Mucosa of descending colon (tissue), 3 donors: ENCODE measurements at places on chromosomes 6 and 20. TPM values are rescaled to one million over a fixed set of nuclear protein-coding genes. Genes with fewer than 3 reads are reported as not detected.

- DNase-seq = no peak
Observed at GRCh38 chr6:103534095-103534494, 1325.6 kb downstream of the HACE1 start.

- DNase-seq = no peak
Observed at GRCh38 chr20:23149623-23150279, 63.6 kb upstream of the CD93 start.

Gene REM1
- total RNA-seq = 0.46 TPM

DNA sequence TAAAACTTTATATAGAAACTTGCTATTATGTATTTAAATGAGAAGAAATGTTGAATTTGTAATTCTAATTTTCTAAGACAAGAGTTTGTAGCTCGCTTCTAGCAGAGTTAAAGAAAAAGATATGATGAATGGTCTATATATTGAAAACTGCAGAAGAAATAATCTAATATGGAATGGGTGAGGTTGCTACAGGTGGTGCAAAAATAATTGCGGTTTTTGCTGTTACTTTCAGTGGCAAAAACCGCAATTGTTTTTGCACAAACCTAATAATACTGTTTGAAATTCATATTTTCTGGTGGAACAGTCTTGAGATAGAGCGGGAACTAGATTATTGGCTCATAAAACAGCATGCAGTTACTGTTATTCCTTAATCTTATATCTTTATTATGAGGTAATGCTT, 23.9 kb downstream of the EYA4 start:
- DNase-seq = no peak

Gene GCLC
- 67.3 TPM for total RNA-seq

DNA sequence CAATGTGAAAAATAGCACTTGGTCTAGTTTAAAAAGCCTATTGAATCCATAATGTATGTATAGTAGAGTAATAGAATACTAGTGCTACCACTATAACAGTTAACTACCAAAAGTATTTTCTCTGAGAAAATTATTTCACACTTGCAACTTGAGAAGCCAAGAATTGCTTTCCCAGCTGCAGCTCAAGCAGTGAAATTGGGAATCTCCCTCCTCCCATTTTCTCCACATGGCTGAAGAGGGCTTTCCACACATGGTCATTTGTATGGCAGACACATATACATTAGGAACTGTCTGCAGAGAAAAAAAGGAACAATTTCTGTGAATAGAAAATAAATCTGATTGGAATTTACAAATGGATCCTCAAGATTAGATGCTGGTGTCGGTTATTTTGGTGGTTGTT, 34.5 kb downstream of the TOMM6 start:
- no peak for DNase-seq

- peak; percentile 73 for DNase-seq
Observed at GRCh38 chr6:134111062-134111677, 58.7 kb upstream of the SLC2A12 start.

Gene C20orf96
- total RNA-seq = 11.3 TPM

Gene HLA-DOA
- 1.8 TPM for total RNA-seq

DNA sequence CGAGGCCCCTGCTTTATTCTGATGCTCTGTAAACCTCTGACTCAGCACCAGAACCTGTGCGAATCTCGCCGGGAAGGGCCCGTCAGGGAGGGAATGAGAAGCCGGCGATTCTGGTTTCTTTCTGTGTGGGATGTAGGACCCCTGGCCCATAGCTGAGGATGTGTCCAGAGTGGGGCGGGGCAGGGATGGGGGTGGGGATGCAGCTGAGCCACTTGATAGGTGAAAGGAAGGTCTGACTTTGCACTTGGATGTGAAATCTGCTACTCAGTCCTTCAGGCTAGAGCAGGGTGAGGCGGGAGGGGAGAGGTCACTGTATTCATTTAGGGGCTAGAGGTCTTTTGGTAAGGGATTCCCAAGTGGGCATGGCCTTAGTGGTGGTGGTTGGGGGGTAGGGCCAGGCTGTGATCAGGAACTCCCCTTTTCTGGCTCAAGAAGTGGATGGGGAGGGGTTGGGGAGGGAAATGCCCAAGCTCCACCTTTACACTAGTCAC, 2.3 kb downstream of the TOX2 start:
- no peak for DNase-seq

DNA sequence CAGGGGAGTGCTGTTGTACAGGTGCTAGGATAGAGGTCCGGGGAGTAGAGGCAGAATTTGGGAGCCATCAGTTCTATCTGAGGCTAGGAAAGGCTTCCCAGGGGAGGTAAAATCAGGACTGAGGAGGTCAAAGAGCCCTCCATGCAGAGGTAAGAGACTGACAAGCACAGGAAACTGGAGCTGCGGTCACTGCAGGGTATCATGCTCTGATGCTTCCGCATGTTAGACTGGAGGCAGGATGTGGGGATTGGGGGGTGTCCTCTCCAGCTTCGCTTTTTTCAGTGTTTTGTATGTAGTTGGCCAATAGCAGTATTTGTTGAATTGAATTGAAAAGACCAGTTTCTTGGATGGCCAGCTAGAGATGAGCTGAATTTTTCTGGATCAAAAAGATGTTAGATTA, 87.8 kb downstream of the SLC22A3 start:
- no peak for DNase-seq

GRCh38 chr20:19381947-19382346, 169.5 kb downstream of the SLC24A3 start:
- no peak for DNase-seq

DNA sequence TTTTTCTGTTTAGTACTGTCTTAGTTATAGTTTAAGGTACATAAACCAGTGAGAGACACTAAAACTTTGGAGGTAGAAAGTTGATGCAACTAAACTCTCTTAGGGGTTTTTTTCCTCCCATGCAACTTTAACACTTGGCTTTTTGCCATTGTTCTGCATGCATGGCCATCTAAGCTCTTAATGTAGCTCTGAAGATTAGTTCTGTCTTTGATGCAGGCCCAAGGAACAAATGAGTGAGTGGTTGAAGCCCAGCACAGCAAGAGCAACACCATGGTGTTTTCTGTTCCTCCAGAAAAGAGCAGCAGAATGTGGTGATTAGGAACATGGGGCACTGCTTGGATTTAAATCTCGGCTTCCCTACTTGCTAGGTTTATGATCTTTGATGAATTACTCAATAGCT, 89.3 kb downstream of the L3MBTL3 start:
- DNase-seq = no peak

GRCh38 chr6:31651602-31652191, 764 bp downstream of the BAG6 start:
- no peak for DNase-seq

- DNase-seq = no peak
Observed at GRCh38 chr6:111957623-111958315, 84.5 kb upstream of the FYN start.

GRCh38 chr6:158677906-158678578, 28.2 kb downstream of the SYTL3 start:
- no peak for DNase-seq

GRCh38 chr20:63121246-63121645, 94.7 kb downstream of the YTHDF1 start:
- no peak for DNase-seq

DNA sequence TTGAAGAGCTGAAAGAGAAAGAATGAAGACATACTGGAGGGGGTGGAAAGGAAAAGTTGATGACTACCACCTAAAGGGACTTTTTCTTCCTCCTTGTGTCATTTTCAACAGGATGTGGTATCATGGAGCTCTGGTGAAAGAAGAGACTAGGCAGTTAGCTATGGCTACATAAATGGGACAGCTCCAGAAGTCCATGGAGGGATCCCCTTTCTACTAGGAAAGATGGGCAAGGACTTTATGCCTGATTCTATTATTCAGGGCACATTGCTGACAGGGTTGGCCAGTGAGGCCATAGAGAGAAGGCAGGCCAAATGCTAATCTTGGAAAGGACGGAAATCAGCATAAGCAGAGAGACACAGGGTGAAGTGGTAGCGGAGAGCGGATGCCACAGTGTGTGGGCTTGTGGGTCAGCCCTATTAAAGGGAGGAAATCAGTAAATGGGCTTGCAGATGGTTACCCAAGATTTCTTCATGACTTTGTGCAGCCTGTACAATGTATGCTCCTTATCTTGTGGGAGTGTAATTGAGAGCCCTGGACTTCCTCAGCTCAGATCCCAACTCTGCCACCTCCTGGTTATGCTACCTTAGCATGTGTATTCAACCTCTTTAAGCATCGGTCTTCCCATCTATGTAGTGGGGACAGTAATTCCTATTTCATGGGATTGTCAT, 77.4 kb upstream of the TMEM170B start:
- no peak for DNase-seq

DNA sequence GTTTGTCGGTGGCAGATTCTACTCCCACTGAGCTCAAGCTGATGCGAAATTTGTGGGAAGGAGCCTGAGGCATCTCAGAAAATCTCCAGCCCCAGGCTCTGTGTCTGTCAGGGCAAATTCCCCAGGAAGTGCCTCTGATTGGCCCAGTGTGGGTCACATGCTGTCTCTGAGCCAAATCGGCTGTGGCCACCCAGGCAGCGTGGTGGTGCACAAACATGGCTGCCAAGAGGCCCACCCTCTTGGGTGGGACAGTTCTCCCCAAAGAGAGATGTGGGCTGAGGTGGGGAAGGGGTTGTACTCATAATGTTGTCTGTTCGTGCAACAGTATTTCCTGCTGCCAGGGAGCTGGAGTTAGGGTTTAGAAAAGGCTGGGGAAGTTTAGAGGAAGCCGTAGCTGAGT, 130.6 kb downstream of the BMP7 start:
- DNase-seq = no peak
